ENCODE measurements at places on chromosomes 13 and 19.

DNA sequence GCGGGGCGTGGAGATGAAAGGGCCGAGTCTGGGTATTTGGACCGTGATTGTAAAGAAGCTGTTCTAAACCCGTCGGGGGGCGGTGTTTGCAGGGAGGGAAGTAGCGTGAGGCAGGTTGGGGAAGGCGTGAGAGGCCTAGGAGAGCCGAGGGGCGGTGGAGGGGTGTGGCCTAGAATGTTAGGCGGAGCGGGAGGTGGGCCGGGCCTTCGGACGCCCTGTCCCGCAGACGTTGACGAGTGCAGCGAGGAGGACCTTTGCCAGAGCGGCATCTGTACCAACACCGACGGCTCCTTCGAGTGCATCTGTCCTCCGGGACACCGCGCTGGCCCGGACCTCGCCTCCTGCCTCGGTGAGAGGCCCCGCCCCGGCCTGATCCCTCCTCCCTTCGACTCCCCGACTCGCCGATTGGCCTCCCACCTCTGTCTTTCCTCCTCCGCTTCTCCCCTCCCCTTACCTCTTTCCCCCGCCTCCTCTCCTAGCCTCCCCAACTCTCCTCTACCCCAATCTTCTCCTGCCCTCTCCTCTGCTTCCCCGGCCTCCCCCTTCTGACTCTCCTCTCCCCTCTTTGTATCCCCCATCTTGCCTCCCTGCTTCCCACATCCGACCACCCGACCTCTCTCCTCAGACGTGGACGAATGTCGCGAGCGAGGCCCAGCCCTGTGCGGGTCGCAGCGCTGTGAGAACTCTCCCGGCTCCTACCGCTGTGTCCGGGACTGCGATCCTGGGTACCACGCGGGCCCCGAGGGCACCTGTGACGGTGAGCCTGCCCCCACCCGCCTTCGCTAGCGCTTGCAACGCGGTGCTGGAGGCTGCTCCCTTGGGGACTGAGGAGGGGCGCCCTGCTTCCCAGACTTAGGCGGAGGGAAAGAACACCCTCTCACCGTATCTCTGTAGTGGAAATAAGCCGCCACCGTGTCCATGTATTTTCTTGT lies 12.8 kb downstream of the LTBP4 start:
- DNase-seq = no peak

- no peak for DNase-seq
These were observed 144.8 kb downstream of the LIG4 start for GRCh38 chr13:108070491-108070890.

GRCh38 chr13:67841071-67841470 lies 610.9 kb upstream of the PCDH9 start:
- no peak for DNase-seq

- DNase-seq = no peak
These were observed 17.3 kb downstream of the REXO1 start for GRCh38 chr19:1830978-1831377.

DNA sequence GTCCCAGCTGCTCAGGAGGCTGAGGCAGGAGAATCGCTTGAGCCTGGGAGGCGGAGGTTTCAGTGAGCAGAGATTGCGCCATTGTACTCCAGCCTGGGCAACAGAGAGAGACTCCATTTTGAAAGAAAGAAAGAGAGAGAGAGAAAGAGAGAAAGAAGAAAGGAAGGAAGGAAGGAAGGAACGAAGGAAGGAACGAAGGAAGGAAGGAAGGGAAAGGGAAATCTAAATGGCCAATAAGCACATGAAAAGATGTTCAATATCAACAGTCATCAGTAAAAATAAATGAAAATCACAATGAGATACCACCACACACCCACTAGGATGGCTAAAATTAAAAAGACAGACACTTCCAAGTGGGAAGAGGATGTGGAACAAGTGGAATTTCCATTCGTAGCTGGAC lies 19.7 kb downstream of the FXYD5 start:
- DNase-seq = no peak

- no peak for DNase-seq
These were observed 138.8 kb downstream of the RGCC start for GRCh38 chr13:41596190-41596589.
